ENCODE measurements at places on chromosomes 6 and 20. TPM values are rescaled to one million over a fixed set of nuclear protein-coding genes. Genes with fewer than 3 reads are reported as not detected.
A peak's percentile ranks its signal among the peaks of the same experiment; 100 is the strongest.

- no peak for DNase-seq
Measured at GRCh38 chr6:159838020-159838744, 38.1 kb downstream of the PNLDC1 start.

GRCh38 chr6:125597411-125598253, 151.8 kb upstream of the HEY2 start:
- DNase-seq, result no peak

DNA sequence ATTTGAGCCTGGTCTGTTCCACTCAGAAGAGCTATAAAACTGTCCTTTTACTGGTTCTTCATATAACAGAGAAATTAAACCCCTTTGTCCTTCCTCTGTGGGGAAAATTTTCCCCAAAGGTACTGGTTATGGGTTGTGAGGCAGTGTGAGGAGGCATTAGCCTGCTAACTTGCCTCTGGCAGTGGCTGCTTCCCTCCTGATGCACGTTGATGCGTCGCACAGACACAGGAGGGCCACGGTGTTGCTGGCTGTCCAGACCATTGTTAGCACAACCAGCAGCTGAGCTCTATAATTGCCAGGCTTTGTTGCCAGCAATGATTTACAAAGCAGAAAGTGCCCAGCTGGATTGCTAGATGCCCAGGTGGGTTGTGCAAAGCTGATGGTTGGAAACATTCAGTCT, 10.1 kb downstream of the AAR2 start:
- DNase-seq, result no peak

GRCh38 chr6:129672881-129673631, 36.9 kb downstream of the ARHGAP18 start:
- no peak for DNase-seq

DNA sequence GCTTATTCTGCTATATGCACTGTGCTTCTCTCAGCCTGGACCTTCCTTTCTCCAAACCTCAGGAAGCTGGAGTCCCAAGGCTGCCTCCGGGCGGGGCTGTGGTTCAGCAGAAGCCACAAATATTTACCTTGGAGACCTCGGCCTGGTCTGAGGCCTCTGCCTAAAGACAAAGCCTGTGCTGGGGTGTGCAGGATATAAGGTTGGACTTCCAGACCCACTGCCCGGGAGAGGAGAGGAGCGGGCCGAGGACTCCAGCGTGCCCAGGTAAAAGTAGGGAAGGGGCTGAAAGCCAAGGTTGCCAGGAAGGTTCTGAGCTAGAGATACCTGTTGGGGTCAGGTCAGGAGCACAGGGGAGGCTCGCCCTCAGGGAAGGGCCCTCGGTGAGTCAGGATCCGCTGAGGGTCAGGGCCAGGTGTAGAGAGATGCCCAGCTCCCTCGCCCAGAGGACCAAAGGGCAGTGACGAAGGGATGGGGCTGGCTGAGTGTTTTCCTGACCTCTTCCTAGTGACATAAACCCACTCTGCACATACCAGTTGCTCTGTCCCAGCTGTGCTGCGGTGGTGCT, at the start of gene BPIFB1:
Gene BPIFB1 (plus strand): TSS at position 224 of the 565 bp plus-strand sequence. CDS start 2,860 bp downstream, outside the sequence.
- DNase-seq, result no peak

- DNase-seq, result no peak
Measured at GRCh38 chr6:137002505-137002904, 42.3 kb downstream of the IL20RA start.

- peak; percentile 28 for DNase-seq
Measured at GRCh38 chr6:10381133-10381829, 33.6 kb downstream of the TFAP2A start.

DNA sequence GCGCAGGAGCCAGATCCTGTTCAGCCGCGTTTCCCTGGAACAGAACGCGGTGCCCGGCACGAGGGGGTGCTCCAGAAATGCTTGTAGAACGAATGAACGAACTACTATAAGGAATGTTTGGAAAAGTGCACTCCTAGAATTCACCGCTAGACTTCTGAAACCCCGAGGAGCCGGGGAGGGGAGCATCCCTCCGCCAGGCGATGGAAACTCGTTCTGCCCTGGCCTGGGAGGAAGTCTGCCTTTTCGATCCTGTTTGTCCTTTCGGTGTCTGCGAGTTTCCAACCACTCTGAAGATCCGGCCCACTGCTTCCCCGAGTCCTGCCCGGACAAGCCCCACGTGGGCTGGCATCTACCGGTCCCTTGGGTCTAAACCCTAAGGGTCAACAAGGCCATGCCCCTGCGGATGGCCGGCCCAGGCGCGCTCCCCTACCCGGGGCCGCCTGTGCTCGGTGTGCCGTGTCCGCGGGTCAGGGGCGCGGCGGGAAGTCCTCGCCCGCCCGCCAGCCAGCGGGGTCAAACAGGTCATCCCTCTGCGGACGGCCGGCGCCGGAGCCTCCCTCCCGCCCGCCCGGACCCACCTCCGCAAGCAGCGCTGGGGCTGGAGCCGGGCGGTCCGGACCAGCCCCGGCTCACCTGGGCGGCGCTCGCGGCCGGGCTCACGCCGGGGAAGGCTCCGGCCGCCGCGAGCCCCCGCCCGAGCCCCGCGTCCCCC, 526 bp downstream of the SULF2 start:
- no peak for DNase-seq

DNA sequence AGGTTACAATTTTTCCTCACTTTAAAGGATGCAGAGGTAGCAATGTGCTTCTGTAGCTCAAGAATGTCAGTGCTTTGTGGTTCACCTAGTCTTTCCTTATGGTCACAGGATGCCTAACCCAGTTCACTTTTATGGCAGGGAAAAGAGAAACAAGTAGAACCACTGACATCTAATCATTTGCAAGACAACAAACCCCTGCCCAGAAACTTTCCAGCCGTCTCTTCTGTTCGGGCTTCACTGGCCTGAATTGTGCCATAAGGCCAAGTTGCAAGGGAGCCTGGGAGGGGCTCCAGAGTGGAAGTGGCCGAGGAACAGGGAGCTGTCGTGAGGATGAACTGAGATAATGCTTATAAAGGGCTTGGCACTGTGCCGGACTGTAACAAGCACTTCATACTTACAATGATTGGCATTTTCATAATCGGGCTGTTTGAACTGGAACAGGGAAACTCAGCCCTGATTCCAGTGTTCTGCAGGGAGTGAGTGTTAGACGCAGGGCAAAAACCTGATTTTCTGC, 212.6 kb downstream of the BCAS1 start:
- DNase-seq, result no peak

GRCh38 chr6:89379281-89379680, 26.8 kb upstream of the UBE2J1 start:
- no peak for DNase-seq

GRCh38 chr20:34459209-34459897, 56.9 kb upstream of the DYNLRB1 start:
- no peak for DNase-seq

DNA sequence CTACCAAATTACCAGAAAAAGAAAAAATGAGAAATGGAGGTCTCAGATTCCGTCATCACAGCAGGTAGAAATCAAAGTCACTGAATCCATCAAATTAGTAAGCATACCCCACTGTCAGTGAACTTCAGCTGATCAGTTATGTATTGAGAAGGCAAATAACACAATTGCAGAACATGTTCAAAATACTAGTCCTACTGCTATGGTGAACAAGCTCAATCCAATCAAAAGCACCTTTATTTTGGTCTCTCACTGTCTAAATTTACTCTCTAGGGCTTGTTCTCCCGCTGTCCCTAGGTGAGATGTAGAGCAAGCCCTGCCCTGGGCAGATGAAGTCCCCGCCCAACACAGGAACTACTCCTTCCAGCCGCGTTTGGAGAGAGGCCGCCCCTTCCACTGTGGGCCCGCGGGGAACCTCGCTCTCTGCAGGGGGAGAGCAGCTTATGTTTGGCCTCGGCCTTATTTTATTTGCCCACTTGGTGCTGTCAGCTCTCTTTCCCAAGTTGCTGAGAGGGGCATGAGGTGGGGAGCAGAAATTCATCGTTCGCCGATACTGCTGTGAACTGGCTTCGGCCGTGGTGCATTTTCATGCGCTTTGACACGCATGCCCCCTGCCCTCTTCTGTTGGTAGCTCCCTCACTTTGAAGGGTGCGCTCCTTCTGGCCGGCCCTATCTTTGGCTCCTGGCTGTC, 14.3 kb upstream of the MAP1LC3A start:
- DNase-seq, result no peak

ZMYND8 gene
- 36.7 TPM for total RNA-seq

NR2E1 gene
- 6.1 TPM for total RNA-seq

SLC44A4 gene
- not detected for total RNA-seq

CPNE5 gene
- total RNA-seq, result 12.6 TPM
